Gastroesophageal sphincter (tissue), 4 donors: ENCODE measurements at places on chromosomes 11 and 22. TPM values are rescaled to one million over a fixed set of nuclear protein-coding genes. Genes with fewer than 3 reads are reported as not detected.

DNA sequence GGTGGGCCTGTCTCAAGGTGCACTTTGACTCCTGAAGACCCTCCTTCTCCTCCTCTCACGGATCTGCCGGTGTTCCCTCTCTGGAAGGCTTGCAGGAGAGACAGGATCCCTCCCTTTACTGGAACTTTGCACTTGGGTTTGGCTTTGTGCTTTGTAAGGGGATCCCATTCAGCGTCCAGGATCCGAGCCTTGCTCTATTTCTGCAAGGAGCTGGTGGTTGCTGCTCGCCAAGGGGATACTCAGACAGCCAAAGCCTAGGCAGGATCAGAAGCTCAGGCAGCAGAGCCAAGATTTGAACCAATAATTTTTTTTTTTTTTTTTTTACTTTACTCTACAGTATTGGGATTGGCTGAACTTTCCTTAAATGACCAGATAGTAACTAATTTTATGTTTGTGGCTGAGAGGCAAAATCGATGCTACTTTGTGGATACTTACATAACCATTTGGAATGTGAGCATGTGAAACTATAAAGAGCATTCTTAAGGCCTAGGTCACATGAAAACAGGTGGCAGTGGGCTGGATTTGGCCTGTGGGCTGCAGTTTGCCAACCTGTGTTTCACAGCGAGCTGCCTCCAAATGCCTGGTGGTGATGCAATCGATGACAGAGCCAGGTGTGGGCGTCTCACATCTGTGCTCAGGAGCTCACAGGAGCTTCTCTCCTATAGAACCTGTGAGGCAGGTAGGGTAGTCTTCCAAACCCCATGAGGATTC is 25.2 kb downstream of the BCR start:
- ATAC-seq, result no peak

GRCh38 chr11:118224511-118225188 is at the start of gene JAML:
TSS of gene JAML (minus strand) at chr11:118225011. CDS start at chr11:118214866, 10,145 bp downstream.
- ATAC-seq, result no peak

DNA sequence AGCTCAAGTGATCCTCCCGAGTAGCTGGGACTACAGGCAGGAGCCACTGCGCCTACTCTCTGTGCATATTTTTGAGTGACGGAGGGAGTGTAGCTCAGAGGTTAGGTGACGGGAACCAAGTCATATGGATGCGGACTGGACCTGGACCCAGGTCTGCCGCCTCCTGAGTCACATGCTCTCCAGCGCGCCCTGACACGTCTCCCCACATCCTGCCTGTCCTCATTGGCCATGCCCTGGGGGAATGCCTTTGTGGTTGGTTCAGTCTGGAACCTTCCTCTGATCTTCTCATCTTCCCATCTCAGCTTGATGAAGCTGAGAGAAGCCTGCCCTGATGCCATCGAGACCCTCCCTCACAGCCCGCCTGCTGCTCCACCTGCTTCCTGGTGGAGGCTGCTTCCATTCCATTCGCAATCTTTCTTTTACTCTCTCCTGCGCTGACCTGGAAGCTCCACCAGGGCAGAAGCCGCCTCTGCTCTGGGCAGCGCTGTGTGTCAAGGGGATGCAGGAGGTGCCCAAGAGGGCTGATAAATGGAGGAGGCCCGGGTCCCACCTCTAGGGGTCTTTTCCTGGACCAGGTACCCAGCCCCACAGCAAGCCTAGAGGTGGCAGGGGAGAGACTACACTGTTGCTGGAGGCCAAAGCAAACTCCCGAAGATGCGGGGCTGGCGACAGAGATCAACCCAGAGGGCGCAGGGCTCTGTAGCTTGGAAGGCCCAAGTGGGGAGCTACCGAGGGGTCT is 13.9 kb upstream of the BAIAP2L2 start:
- ATAC-seq, result no peak

- ATAC-seq, result no peak
Observed at GRCh38 chr11:25953006-25953405, 378.9 kb upstream of the ANO3 start.

- no peak for ATAC-seq
Observed at GRCh38 chr11:19160847-19161246, 40.9 kb downstream of the CSRP3 start.

DNA sequence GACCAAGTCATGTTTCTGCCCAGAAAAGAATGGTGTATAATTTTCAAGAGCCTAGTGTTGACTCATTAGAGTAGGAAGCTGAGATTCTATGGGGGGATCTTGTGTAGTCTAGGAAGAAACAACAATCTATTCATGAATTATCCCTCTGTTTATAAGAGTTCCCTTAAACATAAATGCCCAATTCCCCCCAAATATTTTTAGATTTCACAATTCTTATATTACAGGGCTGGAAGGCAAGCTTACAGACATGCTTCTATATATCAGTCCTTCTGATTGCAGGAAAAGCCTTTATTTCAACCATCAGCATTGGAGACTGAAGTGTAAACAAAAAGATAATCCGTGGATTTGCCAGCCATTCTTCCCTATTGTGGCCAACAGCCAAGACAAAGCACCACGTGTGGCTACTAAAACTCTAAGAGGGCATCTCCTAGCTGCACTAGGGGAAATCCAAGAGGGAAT is 71.4 kb downstream of the NAT10 start:
- ATAC-seq, result no peak

DNA sequence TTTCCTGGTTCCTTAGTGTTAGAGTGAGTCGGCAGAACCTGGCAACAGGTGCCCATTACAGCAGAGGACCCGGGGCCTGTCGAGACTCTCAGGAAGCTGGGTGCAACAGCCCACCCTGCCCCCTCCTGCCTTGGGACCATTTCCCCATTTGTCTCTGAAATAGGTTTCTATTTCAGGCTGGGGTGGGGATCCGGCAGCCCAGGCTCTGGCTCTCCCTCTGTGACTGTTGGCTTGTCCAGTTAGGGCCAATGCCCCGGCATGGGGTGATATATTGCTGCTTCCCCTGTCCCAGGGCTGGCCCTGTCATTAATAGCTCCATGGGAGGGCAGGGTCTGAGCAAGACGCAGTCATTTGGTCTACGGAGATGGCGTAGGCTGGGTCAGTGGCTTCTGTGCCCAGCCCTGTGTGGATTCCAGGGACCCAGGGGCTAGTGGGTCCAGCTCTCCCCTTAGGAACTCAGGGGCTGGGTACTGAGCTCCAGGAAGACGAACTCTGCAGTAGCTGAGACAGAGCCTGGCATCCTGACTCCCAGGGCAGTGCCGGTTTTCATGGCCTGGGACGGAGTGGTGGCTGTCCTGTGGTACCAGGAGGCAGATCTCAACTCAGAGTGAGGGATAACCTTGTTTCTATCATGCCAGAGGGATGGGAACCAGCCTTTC is 2.7 kb downstream of the P2RY6 start:
- peak; percentile 23 for ATAC-seq

DNA sequence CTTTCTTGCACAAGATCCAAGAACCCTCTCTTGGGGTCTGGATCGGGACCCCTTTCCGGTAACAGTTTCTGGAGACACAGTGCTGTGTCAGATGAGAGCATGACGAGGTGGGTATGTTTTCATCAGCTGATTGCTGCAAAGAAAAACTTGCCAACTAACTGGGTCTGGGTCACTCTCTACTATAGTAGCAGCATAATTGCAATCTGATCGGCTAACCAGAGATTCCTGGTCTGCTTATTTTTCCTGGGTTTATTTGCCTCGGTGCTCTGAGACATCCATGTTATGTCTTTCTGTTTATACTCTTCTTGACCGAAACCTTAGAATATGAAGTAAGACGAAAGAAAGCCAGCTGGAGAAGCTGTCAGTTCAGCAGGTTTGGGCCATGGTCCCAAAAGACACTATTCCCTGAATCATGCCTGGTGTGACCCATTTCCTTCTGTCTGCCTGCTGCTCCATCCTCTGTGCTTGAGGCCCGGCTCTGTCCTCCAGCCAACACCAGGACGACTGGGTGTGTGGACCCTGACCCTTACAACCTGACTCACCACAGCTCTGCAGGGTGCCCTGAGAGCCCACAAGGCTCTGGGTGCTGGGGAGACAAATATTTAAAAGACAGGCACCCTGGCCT is 24.1 kb upstream of the CLMP start:
- peak; percentile 56 for ATAC-seq

DNA sequence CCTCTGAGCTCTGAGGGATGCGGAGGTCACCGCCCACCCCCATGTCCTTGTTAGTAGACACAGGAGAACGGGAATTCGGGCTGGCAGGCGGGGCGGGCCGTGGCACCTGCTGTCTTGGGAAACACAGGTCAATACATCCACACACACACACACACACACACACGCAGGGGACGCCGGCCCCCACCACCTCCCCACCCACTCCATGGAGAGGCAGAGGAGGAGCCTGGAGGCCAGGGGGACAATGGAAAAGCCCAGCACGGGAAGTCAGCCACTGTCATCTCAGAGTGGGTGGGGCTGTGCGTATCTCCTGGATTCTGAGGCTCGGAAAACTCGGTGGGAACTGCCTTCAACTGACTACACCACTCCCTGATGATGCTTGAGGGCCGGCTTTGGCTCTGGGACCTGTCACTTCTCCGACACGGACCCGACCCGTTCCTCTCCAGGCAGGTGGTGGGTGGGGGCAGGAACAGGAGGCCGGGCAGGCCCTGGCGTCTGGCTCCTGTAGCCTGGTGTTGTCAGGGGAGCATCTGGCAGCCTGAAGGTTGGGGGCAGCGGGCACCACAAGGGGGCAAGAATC is 18.5 kb upstream of the TMEM184B start:
- ATAC-seq, result peak; percentile 26

DNA sequence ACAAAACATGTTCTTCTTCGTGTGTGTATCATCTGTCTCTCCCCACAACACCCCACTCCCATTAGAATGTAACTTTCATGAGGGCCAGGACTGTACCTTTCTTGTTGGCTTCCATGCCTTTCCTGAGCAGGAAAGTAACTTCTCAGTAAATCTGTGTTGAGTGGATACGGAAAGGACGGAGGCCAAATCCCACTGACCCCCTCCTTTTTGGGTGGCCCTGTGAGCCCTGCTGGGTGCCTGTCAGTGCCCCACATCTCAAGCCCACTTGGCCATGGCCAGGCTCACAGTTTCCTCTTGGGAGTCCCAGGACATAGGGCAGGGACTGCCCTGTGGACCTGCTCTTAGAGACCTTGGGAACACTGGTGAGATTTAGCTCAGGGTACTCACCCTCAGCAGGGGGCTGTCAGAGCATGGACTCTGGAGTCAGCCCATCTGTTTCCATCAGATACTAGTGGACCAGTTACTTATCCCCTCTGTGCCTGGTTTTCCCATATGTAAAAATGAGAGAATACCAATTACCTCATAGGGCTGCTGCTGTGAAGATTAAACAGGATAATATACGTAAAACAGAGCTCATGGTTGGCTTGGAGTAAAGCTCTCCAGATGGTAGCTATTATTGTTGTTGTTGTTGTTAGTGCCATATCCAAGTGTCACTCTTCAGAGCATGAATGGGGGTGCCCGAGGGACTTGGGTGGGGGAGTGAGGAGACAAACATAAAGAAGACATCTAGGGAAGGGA is 1.0 kb upstream of the C11orf96 start:
- ATAC-seq, result no peak

DNA sequence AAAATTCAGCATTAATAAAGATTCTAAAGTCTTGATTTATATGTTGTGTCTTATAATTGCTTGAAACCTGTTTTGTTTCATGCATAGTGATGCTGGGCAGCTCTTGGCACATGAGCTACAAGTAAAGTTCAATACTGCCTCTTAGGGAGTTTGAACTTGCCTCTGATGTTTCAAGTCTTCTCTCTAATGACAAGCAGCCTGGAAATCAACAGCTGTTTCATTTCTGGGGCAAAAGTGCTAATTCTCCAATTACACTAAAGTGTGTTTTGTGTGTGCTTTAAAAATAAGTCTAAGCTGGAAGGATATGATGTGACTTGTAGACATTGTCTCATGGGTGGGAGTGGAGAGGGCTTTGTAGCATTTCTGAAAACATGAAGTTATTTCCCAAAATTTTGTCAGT is 23.7 kb upstream of the SESN3 start:
- no peak for ATAC-seq

GRCh38 chr11:33664166-33664565 is 36.5 kb downstream of the C11orf91 start:
- no peak for ATAC-seq

Gene TYR
- total RNA-seq, result not detected

Gene LRRC75B
- 21.2 TPM for total RNA-seq

Gene TLCD5
- 6.1 TPM for total RNA-seq

Gene KRTAP5-11
- not detected for total RNA-seq
